Activated T-helper 1 cell treated with anti-CD3 and anti-CD28 coated beads, Interleukin-2, amount 50 U/mL, for 16 hours (primary cell): ENCODE measurements at places on chromosomes 2 and 18.

GRCh38 chr2:42792583-42793333 is at the start of gene HAAO:
Gene HAAO (minus strand): TSS chr2:42792583. CDS start chr2:42792536, 47 bp downstream.
- no peak for DNase-seq

DNA sequence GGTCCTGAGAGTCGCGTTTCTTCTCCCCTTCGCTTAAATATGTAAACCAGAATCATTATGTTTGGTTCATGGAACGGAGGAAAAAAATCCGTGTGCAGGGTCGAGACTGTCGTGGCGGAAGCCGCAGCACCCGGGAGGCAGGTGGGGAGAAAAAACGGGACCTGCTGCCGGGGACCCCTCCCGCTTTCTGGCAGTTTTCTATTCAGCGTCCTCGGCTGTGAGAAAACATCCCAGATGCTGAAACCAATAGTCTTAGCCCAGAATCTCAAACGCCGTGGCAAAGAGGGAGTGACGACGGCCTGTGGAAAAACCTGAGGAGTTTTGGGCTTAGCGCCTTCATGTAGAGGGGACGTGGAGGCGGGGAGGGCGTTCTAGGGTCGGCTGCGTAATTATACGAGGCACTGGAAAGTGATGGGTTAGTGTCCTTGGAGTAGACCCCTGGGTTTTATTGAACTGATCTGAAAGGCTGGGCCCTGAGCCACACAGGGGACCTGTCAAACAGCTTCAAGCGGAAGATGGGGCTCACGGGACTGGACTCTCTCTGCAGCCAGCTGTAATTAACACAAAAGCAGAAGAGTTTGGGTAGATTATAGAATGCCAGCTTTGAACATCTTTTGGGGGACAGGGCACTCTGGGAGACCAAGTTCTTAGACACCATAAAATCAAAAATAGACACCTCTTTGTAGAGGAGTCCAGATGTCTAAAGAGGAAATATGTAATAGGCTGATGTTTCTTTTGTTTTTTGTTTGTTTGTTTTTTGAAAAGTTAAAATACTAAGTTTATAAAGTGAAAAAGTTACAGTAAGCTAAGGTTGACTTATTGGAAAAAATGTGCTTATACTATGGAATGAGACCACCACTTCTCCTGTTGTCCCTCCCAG is 834 bp upstream of the BUB1 start:
- no peak for DNase-seq

GRCh38 chr2:49004036-49004626 is 150.2 kb downstream of the FSHR start:
- no peak for DNase-seq

DNA sequence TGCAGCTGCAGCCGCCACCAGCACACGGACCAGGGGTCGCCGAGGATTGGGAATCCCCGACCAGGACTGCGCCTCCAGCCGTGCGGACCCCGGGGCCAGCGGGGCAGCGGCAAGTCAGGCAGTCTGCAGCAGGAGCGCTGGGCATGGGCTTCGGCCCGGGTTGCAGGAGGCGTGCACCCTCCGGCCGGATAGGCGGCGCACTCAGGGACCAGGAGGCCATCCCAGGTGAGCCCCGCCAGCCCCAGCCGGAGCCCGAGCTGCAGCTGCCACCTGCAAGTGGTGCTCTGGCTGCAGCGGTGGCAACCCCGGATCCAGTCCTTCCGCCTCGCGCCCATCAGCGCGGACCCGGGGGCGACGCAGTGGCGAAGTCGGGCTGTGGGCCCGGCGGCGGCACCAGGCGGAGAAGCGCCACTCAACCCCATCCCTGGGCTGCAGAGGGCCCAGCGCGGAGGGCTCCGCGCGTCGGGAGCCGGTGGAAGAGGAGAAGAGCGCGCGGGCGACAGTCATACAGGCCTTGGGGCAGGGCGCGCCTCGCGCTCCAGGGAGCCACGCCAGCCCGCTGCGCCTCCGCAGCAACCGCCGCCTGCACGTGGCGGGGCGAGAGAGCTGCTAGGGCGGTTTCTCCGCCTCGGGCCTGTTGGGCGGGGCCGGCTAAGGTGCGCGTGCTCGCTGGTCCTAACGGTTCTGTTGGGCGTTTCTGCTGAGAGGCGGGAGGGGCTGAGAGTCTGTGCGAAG is 73.8 kb downstream of the RPIA start:
- DNase-seq = no peak

- DNase-seq = no peak
Measured at GRCh38 chr2:194465641-194466040, 1191.4 kb upstream of the SLC39A10 start.

GRCh38 chr2:100948942-100949811 is 52.9 kb upstream of the RPL31 start:
- no peak for DNase-seq

DNA sequence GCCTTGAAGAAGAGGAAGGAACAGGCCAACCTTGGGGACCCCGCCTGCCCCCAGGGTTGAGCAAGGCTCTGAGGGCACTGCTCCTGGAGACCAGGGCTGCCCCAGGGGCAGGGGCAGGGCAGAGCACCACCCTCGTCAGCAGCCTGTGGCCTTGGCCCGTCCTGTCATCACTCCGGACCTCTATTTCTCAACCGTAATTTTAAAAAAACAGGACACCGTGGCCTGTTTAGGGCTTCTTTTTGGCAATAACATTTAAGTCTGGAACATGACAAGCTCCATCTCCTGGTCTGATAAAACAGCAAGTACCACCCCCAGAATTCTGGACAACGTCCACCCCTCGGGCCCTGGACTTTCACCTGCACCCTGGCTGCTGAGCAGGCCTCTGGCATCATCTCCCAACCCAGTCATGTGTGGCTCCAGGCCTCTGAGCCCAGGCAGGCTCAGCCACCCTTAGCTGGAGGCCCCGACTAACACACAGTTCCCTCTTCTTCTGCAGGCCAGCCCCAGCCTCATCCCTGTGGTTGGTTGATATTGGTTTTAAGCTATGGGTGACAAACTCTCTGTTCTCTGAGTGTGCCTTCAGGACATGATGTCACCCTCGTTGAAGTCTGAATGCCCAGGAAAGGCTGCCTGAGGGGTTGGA is 22.6 kb upstream of the ID2 start:
- no peak for DNase-seq

DNA sequence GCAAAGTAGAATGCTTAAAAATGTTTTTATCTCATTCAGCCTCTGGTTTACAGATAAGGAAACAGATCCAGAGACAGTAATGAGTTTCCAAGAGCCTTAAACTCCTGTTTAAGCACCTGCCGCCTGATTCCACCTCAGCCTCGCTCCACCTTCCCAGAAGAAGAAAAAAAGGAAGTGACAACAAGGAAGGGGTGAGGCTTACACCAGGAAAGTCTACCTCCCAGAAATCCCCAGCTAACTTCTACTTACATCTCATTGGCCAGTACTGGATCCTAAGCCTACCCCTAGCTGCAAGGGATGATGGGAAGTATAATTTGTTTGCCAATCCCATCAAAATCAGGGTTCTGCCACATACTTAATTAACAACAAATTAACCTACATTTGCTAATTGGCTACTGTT is 15.3 kb upstream of the ARID5A start:
- DNase-seq = no peak

DNA sequence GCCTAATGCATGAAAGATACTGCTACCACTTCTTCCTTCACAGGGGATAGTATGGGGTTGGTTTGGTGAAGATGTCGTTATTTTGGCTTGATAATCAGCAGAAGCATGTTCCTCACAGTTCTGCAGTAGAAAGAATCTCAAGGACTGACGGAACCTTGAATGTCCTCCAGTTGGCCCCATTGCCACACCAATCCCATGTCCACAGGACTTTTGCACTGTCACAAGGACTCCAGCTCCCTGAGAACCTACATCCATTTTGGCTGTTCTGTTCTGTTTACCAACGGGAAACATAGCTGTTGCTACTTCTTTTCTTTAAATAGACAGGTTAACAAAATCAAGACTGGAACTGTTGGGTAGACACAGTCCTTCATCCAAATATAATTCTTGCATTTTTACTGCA is 270.0 kb downstream of the SLC8A1 start:
- no peak for DNase-seq

GRCh38 chr2:241280291-241280690 is 35.2 kb downstream of the HDLBP start:
- no peak for DNase-seq

DNA sequence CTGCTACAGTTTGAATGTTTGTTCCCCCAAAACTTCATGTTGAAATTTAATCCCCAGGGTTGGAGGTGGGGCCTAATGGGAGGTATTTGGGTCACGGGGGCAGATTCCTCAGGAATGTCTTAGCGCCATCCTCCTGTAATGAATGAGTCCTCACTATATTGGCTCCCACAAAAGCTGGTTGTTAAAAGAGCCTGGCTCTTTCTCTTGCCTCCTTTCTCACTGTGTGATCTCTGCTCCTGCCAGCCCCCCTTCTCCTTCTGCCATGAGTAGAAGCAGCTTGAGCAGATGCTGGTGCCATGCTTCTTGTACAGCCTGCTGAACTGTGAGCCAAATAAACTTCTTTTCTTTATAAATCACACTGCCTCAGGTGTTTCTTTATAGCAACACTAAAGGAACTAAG is 721.0 kb upstream of the PKDCC start:
- DNase-seq = no peak

- DNase-seq = no peak
Measured at GRCh38 chr2:37318401-37318800, 6.2 kb downstream of the PRKD3 start.
